Fibroblast of villous mesenchyme (primary cell): ENCODE measurements at places on chromosomes 4 and X. TPM values are rescaled to one million over a fixed set of nuclear protein-coding genes. Genes with fewer than 3 reads are reported as not detected.

The DMRTC1B gene
- not detected in 2 replicates for total RNA-seq

The PAK3 gene
- total RNA-seq, result 0.97 and 2.2 TPM in 2 replicates

The FRMPD4 gene
- total RNA-seq, result 2.6 and 3.9 TPM in 2 replicates

The SPATA18 gene
- 7.7 and 18.1 TPM in 2 replicates for total RNA-seq

The ZNF630 gene
- 0.32 and 3.0 TPM in 2 replicates for total RNA-seq

The IBSP gene
- total RNA-seq, result not detected in 2 replicates

The GPC4 gene
- 0.86 and 2.3 TPM in 2 replicates for total RNA-seq

The SFRP2 gene
- not detected in 2 replicates for total RNA-seq

The KCNE5 gene
- 0.32 TPM in 1 of 2 replicates, not detected in the other for total RNA-seq

The SERPINA7 gene
- total RNA-seq, result not detected in 2 replicates

The LAMP2 gene
- total RNA-seq, result 129 and 153 TPM in 2 replicates

The LRCH2 gene
- 5.8 and 8.2 TPM in 2 replicates for total RNA-seq

The COL25A1 gene
- total RNA-seq, result 6.9 and 13.5 TPM in 2 replicates

The CHRDL1 gene
- under 0.01 TPM in 2 replicates for total RNA-seq

The SLIT2 gene
- 8.4 and 20.7 TPM in 2 replicates for total RNA-seq

The PNMA6A gene
- 0.32 and 0.43 TPM in 2 replicates for total RNA-seq

The GIMD1 gene
- not detected in 2 replicates for total RNA-seq

The VSIG1 gene
- total RNA-seq, result not detected in 2 replicates

The PRRG1 gene
- total RNA-seq, result 12.6 and 19.0 TPM in 2 replicates

The NOX1 gene
- total RNA-seq, result under 0.01 TPM in 1 of 2 replicates, not detected in the other

The PGK1 gene
- total RNA-seq, result 194 and 197 TPM in 2 replicates

The ADGRA3 gene
- 24.8 and 25.9 TPM in 2 replicates for total RNA-seq

The RASSF6 gene
- not detected in 2 replicates for total RNA-seq

The DNAAF6 gene
- not detected in 2 replicates for total RNA-seq

The CSN1S1 gene
- total RNA-seq, result not detected in 2 replicates

The REELD1 gene
- not detected in 2 replicates for total RNA-seq

The CTAG2 gene
- total RNA-seq, result not detected in 2 replicates

The ARHGAP24 gene
- 37.0 and 56.6 TPM in 2 replicates for total RNA-seq

The PLAC8 gene
- 1.3 TPM in 1 of 2 replicates, not detected in the other for total RNA-seq

The NEIL3 gene
- total RNA-seq, result 8.1 and 28.1 TPM in 2 replicates

The IGFBP7 gene
- 234 and 417 TPM in 2 replicates for total RNA-seq

The TMEM271 gene
- not detected in 2 replicates for total RNA-seq

The PRR32 gene
- total RNA-seq, result not detected in 2 replicates

The TFDP3 gene
- not detected in 2 replicates for total RNA-seq

The PRRG3 gene
- not detected in 2 replicates for total RNA-seq

The CAMK2D gene
- 84.4 and 161 TPM in 2 replicates for total RNA-seq

The POF1B gene
- total RNA-seq, result not detected in 2 replicates

The OPRPN gene
- not detected in 2 replicates for total RNA-seq

The ADH1A gene
- total RNA-seq, result not detected in 2 replicates

The TCEANC gene
- 2.3 and 5.2 TPM in 2 replicates for total RNA-seq
